Stimulated activated CD8-positive, alpha-beta memory T cell treated with anti-CD3 and anti-CD28 coated beads, Interleukin-4, amount 100 ng/mL, for 1 hour (primary cell): ENCODE measurements at places on chromosomes 4 and X.

GRCh38 chr4:69849969-69850368 is 10.0 kb downstream of the SULT1E1 start:
- no peak for DNase-seq

- no peak for DNase-seq
Measured at GRCh38 chr4:36614011-36614410, 332.6 kb downstream of the DTHD1 start.

- DNase-seq: no peak
Measured at GRCh38 chr4:147733716-147734344, 1.9 kb downstream of the ARHGAP10 start.

DNA sequence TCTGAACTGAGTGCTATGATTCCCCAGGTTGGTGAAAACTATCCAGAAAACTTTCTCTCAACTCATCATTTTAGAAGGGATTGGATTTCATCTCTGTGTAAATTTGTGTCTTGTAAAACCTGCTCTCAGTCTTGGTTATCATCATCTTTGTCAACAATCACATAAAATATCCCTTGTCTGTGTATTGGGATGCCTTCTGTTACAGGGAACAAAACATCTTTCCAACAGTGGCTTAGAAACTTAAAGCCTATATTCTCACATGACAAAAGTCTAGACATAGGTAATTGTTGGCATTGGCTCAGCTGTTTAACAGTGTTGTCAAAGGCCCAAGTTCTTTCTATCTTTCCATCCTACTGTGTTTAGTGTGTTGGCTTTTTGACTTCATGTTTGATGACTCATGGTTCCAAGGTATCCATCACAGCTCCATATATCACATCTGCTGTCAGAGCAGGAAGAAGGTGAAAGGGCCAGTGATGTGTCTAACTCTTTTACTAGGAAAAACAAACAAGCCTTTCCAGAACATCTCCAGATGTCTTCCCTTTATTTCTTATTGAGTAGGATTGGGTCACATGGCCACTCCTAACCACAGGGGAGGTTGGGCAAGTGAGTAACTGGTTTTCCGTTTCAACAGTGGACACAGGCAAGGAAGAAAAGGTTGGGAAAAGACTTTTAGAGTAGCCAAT is 65.0 kb downstream of the PHEX start:
- no peak for DNase-seq

- DNase-seq: no peak
Measured at GRCh38 chr4:34731070-34731469, 1513.2 kb downstream of the ARAP2 start.

GRCh38 chrX:55342533-55343501 is 78.1 kb upstream of the PAGE3 start:
- DNase-seq: no peak

- DNase-seq: no peak
Measured at GRCh38 chrX:28590396-28590795, 3.1 kb downstream of the IL1RAPL1 start.

GRCh38 chr4:107799669-107800450 is 24.9 kb upstream of the SGMS2 start:
- DNase-seq: no peak

- no peak for DNase-seq
Measured at GRCh38 chrX:54885740-54886139, 34.9 kb upstream of the TRO start.

GRCh38 chr4:88286897-88287296 is 2.5 kb upstream of the PPM1K start:
- DNase-seq: no peak

- no peak for DNase-seq
Measured at GRCh38 chr4:91887926-91888325, 415.8 kb upstream of the GRID2 start.

DNA sequence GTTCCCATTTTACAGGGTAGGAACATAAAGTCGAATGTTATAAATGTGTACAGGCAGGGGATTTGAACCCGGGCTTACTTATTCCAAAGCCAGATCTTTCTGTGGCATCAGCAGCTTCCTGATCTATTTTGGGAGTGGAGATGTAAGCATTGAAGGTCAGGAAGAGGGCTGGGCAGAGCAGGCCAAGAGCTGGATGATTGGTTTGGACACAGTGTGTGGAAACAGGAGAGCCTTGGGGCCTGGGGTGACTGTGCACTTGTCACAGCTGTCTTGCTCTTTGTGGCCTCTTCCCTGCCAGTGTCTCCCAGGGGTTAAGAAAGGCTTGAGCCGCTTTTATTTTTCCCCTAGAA is 127.9 kb upstream of the ENPP6 start:
- no peak for DNase-seq

DNA sequence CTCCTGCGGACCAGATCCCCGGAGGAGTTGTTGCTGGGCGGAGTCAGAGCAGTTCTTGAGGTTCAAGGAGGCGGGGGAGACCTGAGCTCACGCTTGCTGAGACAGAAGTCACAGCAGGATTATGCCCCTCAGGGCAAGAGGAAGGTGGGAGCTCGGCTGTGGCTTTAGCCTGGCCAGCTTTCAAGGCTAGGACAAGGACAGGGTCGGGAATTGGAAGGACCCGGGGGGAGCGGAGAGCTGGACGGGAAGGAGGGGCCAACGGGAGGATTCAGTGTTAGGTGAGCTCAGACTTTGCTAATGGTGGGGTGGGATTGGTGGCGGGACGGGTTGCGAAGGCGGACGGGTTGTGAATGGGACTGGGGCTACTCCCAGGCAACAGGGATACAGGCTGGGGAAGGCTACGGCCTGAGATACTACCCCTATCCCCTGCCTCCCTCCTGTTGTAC is at the start of gene RIBC1:
Gene RIBC1 (plus strand): TSS at position 13 of the 446 bp plus-strand sequence. CDS start 3,404 bp downstream, outside the sequence.
- no peak for DNase-seq

DNA sequence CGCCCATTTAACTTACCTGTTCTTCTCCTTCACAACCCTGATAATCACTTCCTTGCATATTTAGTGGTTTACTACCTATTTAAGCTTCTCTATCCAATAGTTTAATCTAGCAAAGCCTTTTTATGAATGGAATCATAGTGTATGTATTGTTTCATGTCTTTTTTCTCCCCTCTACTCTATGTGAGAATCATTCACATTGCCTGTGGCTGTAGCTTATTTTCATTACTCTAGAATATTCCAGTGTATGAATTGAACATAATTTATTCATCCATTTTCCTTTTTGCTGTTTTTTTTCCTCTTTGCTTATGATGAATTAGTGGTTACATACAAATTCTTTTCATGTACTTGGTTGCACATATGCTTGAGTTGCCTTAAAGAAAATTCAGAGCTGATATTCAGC is 490 bp upstream of the ADH4 start:
- no peak for DNase-seq

- no peak for DNase-seq
Measured at GRCh38 chr4:47538825-47539154, 53.7 kb downstream of the ATP10D start.
